AG04450 (cell line): ENCODE measurements at places on chromosomes 3 and 15. TPM values are rescaled to one million over a fixed set of nuclear protein-coding genes. Genes with fewer than 3 reads are reported as not detected.

DNA sequence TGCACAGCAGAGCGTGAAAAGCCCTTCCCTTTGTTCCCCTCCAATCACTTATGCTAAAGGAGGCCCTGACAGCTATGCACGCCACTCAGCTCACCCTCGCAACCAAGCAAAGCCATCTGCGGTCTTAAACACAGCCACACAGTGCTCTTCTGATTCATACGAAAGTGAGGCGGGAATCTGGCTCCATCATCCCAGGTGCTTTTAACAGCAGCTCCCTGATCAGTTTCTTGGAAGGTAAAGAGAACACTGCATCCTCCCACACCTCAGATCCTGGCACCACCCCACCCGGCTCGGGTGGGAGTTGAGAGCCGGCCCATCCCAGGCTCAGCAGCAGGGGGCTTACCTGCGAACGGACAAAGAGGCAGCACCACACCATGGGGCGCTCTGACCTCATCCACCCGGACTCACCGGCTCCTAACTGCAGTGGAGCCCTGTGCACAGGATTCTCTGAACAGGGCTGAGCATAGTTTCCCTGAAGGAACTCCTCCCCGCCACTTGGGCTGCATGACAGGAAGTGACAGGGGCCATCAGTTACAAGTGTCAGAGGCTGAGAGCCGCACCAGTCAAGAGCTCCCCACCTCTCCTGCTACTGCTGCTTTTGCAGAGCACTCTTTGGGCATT, 114.3 kb upstream of the ARHGEF3 start:
- DNase-seq = no peak

DNA sequence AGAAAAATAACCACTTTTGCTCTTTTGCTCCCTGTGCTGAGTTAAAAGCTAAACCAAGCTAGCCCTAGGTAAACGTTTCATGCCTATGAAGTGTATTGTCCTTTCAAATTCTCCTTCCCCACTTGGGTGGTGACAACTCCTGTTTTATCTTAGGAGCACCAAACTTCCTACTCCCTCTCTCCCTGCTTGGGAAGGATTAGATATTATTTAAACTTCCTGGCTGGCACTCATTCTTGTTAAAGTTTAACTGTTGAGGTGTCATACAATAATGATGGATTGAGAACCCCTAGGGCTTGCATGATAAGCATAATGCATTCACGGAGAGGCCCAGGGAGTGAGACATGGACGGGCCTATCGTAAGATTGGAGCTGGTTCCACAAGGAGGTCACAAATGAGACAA, 29.5 kb downstream of the B4GALT4 start:
- no peak for DNase-seq

GRCh38 chr15:69469467-69470201, 17.0 kb downstream of the RPLP1 start:
- no peak for DNase-seq

DNA sequence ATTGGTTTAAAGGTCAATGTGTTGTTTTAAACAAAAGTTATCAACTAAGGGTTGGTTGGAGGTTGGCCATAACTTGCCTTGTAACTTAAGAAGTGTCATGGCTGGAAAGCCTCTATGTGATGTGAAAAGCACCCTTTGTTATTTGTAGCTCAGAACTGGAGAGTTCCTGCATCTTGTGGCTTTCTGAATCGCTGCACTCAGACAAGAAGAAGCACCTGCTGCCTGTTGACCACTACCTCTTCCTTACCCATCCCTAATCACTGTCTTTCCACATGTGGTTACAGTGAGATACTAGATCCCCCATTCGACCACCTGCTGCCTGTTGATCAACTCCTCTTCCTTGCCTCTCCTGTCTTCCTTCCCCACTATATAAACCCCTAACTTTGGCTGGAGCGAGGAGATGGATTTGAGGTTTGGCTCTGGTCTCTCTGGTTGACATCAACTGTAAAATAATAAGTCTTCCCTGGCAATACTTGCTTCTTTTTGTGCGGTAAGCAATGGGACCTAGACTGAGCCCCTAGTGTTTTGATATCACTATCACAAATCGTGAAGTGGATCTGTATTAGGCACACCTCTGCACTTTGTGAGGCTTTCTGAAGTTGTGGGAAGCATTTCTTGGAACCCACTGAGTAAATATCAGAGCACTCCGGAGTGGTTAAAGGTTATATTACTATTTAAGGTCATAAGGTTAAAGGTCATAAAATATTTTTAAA, 13.8 kb downstream of the RPL39L start:
- no peak for DNase-seq

GRCh38 chr3:31988271-31988670, 6.7 kb downstream of the ZNF860 start:
- no peak for DNase-seq

Gene STXBP5L
- polyA plus RNA-seq = not detected in 2 replicates

DNA sequence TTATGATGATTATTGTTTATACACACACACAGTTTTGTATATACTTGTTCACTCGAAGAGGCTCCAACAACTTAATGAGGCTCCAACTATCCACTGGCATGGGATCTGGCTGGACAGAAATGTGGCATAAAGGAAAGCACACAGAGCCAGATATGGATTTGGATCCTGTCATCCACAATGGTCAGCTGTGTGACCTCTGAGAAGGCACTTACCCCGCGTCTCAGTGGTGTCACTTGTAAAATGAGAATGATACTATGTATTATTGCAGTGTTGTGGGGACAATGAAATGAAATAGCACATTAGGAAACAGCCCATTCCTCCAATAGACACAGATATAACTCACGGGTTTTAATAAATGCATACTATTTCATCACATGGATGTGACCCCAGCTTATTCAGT, 42.2 kb downstream of the PDZRN3 start:
- no peak for DNase-seq

Gene PRR23A
- not detected in 2 replicates for polyA plus RNA-seq

GRCh38 chr15:67080118-67080899, 14.9 kb downstream of the SMAD3 start:
- no peak for DNase-seq

- DNase-seq = no peak
Measured at GRCh38 chr15:75840659-75841058, 2.6 kb upstream of the UBE2Q2 start.

GRCh38 chr3:4864503-4864902, 114.7 kb upstream of the BHLHE40 start:
- DNase-seq = no peak

Gene CNOT10
- polyA plus RNA-seq = 19.2 and 22.9 TPM in 2 replicates
